ENCODE measurements at places on chromosomes 7 and 10.

DNA sequence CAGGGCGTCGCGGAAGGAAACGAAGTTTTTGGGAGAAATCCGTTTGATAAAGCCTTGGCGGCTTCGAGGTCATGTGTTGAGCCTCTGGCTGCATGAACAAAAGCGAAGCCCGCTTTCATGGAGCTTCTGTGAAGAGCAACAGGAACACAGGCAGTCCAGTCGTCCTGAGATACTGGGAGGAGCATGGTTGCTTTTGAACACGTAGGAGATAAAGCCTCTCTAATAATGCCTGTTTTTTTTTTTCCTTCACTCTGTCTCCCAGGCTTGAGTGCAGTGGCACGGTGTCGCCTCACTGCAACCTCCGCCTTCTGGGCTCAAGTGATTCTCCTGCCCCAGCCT lies 473 bp upstream of the ZNF32 start:
- no peak for DNase-seq

DNA sequence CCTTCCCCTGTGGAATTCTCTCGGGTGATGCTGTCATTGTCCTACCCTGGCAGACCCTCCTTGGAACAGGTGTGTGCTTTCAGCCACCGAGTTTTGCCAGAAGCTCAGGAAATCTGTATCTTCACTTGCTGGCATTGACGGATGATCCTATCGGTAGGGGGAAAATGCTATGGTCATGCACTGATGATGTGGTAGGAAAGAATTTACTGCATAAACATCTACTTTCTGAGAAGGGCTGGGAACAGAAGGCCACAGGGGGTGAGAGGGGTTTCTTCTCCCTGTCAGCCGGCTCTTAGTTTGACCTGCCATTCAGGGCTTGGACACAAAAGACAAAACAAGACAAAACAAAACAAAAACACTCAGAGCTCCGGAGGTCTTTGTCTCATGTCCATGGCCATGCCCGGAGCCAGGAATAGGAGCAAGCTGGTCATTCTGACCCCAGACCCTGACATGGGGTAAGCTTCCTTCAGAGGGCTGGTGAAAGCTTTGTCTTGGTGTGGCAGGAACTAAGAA lies 43.6 kb upstream of the CARD11 start:
- DNase-seq, result no peak

GRCh38 chr7:2196381-2197378 lies 36.1 kb downstream of the MAD1L1 start:
- DNase-seq, result no peak

GRCh38 chr10:51363415-51363814 lies 289.1 kb downstream of the PRKG1 start:
- DNase-seq, result no peak

DNA sequence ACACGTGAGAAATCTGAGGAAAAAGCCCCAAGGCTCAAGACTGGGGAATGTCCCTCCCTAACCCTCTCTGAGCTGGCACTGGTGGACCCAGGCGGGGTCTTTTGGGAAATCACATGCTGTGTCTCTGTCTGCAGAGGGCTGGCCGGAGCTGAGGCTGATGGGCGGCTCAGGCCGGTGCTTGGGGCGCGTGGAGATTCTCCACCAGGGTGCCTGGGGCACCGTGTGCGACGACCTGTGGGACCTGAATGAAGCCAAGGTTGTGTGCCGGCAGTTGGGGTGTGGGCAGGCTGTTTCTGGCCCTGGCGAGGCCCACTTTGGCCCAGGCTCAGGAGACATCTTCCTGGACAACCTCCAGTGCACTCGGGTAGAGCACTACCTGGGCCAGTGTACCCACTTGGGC lies 65.7 kb downstream of the CUZD1 start:
- no peak for DNase-seq

- DNase-seq, result no peak
Measured at GRCh38 chr10:33056828-33057596, 99.0 kb upstream of the ITGB1 start.

Data from activated CD4-positive, CD25-positive, alpha-beta regulatory T cell treated with anti-CD3 and anti-CD28 coated beads, Interleukin-2, amount 50 U/mL, for 72 hours (primary cell).